SIG-M5 (cell line): ENCODE measurements at places on chromosomes 3 and 15.

DNA sequence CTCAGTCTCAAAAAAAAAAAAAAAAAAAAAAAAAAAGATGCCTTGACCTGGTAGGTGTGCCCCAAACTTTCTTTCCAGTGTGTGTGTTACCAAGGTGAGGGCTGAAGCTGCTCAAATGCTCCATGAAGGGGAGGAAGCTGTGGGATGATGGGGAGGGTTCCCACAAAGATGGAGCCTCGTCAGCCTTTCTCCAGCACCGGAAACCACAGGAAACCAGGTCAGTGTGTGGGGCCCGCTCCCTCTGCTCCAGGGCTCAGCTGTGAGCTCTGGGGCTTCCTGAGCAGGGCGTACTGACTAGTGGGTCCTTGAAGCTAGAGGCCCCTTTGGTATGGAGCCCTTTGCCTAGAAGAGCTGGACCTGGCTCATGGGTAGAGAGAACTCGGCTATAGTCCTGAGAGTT is 681 bp upstream of the IL17RE start:
- no peak for DNase-seq

- DNase-seq, result no peak
Measured at GRCh38 chr3:9949626-9950025, 2.6 kb downstream of the PRRT3 start.

DNA sequence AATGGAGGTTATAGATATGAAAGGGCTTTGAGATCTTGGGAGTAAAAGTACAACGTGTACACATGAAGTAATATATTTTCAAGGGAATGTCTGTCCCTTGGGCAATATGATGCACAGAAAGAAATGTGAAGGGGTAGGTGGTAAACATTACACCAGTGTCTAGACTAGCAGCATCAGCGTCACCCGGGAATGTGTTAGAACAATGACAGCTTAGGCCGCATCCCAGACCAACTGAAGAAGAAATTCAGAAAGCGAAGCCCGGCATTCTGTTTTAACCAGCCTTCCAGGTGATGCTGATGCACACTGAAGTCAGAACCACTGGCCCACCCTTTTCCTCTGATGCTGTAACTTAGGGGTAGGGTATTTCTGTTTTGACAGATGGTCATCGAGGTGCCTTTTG is 6.3 kb downstream of the INAFM2 start:
- no peak for DNase-seq

- DNase-seq, result no peak
Measured at GRCh38 chr15:96392380-96393208, 62.1 kb downstream of the NR2F2 start.

DNA sequence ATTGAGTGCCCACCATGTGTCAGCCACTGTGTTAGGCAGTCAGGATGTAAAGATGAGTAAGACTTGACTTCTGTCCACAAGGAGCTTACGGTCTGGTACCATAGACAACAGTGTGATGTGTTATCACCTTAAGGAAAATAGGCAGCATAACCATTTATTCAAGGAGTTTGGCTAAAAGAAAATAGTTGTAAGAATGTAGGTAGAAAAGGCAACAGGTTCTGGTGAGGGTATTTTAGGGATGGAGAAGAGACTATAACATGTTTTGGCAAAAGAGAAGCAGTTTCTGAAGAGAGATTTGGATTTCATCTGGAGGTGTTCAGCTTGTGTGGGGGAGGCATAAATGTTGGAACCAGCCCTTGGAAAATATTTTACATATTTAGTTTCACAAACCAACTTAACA is 121.9 kb downstream of the HCN4 start:
- DNase-seq, result no peak

- no peak for DNase-seq
Measured at GRCh38 chr3:157408499-157409149, 28.0 kb upstream of the PTX3 start.

GRCh38 chr15:67025719-67026609 is 39.4 kb upstream of the SMAD3 start:
- no peak for DNase-seq

DNA sequence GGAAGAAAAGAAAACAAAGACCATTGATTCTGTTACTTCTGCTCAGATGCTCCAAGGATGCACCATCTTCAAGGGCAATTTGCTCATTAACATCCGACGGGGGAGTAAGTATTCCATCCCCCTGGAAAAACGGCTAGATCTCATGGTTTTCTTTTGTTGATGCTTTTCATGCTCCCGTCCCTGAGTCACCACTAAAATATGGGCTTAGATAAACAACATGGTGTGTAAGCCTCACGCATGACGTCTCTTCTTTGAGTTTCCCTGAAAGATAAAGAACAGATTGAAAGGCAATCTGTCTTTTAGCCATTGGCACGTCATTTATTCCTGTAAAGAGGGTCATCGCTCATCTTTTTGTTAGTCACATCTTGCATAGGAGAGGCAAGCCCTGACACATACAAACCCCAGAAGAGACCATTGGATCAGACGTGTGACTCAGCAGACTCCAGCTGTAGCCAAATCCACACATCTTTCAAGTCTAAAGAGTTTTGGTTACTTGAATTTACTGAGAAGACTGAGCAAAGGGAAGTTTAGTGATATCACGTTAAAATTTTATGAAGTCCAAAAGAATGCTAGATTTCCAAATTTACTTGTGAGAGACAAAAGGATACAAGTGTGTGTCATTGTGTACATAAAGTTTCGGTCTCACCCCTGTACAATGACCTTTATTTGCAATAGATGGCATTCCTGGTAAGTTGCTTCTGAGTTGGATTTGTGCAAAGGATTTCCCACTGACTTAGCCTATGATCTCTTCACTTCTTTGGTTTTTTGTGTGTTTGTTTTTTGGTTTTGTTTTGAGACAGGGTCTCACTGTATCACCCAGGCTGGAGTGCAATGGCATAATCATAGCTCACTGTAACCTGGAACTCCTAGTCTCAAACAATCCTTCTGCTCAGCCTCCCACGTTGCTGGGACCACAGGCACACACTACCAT is 110.5 kb downstream of the PGPEP1L start:
- DNase-seq, result no peak

GRCh38 chr15:78838489-78838888 is 27.2 kb upstream of the ADAMTS7 start:
- DNase-seq, result no peak

DNA sequence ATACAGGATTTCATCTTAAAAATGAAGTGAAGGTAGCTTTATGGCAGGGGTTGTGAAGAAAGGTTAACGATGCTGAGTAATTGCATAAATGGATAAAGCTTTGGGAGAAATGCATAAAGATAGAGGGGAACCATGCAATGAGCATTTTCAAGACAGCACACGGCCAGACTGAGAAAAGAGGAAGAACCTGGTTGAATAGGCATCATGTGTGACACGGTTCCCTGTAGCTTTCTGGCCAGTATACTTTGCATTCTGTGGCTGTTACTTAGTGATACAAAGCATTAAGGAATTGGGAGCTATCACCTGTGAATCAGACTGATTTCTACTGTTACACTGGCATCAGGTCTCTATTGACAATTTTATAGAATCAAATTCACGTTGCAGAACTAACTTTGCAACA is 33.3 kb downstream of the NR2C2 start:
- peak; percentile 24 for DNase-seq

DNA sequence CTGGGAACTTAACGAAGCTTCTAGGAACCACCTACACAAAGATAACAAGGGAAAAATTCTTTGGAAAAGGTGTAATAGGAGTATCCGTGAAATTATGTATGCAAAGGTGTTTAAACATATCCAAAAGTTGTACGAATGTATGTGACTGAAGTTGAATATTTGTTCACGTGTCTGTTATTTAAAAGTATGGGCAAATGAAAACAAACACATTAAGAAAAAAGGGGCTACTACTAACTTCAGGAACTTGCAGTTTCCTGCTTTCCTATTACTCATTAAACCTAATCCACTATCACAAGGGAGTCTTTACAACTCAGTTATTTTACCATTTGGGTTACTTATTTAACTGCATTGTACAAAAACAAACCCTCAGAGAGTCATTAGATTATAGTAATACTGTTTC is 33.9 kb upstream of the GRAMD1C start:
- no peak for DNase-seq

DNA sequence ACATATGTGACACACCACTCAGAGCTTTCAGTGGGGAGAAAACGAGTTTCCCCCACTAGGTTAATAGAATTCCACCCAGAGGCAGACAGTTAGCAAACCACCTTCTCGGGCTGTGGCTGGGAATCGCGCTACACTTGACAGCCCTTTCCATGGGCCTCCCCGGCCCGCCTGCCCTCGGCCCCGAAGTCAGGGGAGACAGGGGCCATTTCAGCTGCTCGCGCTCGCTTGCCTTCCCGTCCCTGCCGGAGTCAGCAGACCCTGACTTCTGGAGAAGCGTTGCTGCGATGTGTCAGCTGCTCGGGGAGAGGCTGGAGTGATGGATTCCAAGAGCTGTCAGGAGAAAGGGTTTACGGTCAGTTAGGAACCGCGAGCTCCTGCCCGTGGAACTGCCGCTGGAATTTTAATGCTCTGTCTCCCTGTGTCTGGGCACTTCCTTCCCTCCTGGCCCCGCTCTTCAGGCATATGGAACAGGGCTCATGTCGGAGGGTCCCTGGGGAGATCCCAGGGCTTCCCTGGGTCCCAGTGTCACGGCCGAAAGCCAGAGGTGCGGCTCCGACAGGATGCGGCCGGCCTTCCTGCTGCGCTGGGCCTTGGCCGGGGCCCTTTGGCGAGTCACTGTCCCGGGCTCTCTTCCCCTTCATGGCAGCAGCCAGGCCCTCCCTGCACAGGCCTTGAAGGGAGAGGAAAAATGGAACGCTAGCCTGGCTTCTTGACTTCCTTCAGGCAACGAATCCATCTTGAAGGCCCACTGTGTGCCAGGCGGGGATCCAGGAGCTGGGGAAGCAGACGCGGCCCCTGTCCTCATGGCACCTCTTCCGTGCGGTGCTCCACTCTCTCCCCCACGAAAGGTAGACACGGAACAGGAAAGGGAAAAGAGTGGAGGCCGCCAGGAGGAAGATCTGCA is 38.4 kb upstream of the VPS8 start:
- no peak for DNase-seq

- DNase-seq, result no peak
Measured at GRCh38 chr3:165521131-165521871, 315.9 kb downstream of the BCHE start.

- no peak for DNase-seq
Measured at GRCh38 chr3:180354214-180354613, 247.7 kb upstream of the TTC14 start.

DNA sequence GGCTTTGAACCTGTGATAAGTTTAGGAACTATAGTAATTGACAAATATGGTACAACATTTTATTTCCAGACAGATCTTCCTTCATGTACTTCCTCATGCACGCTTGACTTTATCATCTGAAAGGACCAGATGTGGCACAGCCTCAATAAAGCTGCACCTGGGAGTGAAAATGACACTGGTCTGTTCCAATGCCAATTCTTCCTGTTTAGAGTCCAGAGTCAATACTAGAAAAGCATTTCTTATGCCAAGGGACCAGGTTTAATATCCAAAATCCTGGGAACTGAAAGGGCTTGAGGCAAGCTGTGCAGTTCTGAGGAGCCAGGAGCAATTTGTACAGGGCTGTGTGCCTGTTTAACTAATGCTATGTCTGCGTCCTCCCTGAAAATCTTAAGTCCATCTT is 15.3 kb downstream of the DPH6 start:
- no peak for DNase-seq

- no peak for DNase-seq
Measured at GRCh38 chr3:45106874-45107273, 39.3 kb downstream of the CDCP1 start.

DNA sequence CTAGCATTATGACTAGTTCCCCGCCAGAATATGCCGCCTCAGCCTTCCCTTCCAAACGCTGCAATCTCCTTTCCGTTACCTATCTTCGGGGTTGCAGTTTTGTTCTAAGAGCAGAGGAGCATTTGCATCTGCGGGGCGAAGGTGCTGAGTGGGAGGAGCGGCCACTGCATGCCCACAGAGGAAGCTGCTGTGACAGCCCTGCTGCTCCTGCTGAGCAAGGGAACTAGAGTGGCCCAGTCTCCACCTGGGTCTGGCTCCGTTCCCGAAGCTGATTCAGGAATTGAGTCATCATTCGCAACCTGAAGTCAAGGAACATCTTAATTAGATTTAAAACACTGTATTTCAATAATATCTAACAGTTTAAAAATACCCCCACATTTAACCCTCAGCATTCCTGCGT is 98.2 kb upstream of the TJP1 start:
- no peak for DNase-seq

DNA sequence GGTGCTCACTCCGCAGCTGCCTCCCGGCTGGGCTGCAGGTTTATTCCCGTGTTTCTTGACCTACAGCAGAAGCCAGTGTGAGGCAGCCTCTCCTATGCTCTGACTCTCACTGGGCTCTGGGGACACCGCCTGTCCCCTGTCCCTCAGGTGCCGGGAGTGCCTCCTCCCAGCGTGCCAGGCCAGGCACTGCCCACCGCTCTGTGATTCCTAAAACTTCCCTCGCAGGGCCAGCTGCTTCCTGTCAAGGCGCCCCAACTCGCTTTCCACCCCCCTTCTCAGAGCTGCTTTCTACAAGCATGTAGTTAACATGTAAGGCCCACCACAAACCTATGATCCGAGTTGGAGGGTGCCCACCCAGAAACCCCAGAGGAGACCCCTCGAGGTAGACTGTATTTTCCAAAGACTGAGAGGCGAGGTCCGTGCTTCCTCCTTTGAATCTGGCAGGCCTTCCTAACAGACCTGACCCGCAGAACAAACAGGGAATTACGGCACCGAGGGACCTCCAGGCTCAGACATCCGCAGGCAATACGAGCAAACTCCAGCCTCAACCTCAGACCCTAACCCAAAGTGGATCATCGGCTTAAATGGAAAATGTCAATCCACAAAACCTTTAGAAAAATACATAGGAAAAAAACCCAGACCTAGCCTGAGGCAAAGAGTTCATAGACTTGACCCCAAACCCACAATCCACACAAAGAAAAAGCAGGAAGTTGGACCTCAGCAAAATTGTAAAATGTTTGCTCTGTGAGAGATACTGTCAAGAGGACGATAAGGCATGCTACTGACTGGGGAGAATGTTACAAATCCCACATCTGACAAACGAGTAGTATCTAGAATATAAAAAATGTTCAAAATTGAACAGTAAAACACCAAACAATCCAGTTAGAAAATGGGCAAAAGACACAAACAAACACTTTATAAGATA is 121.3 kb upstream of the IQSEC1 start:
- DNase-seq, result no peak

DNA sequence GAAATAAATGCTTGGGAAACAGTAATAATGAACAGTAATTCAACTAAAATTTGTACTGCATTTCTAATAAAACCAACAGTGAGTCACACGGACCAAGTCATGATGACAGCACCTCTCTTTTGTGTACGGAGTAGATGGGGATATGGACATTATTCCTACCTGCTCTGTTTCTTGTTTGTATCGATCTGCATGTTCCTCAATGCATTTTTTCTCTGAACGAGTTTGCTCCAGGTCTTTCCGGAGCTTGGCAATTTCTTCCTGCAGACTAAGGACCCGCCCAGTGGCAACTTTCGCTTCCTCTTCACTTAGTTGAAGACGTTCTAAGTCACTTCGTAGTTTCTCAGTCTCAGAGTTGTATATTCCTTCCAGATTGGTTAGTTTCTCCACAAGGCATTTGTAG is 74.4 kb upstream of the MYO5C start:
- DNase-seq, result peak; percentile 5

GRCh38 chr3:122858373-122858772 is 63.5 kb downstream of the SLC49A4 start:
- DNase-seq, result no peak
